ENCODE measurements at places on chromosomes 5 and 9.

DNA sequence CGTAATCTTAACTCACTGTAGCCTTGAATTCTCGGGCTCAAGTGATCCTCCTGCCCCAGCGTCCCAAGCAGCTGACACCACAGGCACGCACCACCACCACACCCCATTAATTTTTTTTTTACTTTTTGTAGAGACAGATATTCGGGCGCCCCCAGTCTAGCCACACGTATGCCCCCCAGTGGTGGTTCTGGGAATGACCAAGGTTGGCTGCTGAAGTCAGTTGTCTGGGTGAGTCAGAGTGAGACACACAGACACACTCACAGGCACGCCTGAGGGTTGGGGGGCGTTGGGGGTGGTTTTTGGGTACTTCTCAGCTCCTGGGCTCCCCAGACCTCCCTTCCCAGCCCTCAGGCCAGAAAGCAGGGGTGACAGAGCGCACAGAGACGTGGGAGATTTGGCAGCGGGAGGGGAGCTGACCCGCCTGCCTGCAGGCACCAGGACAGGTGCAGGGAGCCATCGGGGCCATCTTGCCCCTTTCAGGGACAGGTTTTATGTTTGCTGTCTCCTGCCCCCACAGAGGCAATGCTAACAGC lies 4.2 kb upstream of the ENTPD8 start:
- peak; percentile 43 for DNase-seq

DNA sequence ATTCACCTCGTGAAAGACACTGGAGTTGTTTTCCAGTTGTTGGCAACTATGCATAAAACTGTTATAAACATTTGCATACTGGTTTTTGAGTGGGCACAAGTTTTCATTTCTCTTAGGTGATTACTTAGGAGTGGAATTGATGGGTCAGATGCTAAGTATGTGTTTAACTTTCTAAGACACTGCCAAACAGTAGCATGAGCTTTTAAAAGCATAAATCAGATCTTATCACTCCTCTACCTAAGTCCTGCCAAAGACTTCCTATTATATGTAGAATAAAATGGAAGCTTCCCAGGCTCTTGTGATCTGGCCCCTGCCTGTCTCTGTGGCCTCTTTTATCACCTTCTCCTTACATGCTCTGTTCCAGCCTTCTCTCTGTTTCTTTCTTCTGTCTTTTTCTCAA lies 72.6 kb downstream of the SH3RF2 start:
- no peak for DNase-seq

- DNase-seq, result no peak
Observed at GRCh38 chr5:173862047-173862477, 26.1 kb upstream of the CPEB4 start.

- no peak for DNase-seq
Observed at GRCh38 chr5:29833394-29833793, 1360.1 kb upstream of the CDH6 start.

GRCh38 chr9:94623253-94623652 lies 16.1 kb downstream of the FBP1 start:
- no peak for DNase-seq

GRCh38 chr9:21968331-21969010 lies 25.7 kb downstream of the CDKN2A start:
- no peak for DNase-seq

- DNase-seq, result no peak
Observed at GRCh38 chr9:76605321-76605900, 146.4 kb downstream of the GCNT1 start.

DNA sequence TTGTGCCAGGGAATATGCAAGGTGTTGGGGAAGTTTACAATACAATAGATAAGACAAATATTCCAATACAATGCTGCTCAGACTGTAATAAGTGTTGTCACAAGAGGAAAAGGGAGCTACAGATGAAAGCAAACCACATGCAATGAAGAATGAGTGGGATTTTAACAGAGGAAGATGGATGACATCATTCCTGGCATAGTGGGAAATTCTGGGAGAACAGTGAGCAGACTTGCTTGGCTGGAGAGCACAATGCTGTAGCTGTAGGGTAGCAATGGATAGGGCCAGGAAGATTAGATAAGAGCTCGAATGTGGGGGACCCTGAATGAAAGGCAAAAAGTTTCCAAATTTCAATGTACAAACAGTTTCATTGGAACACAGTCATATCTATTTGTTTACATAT lies 9.5 kb upstream of the DPYSL3 start:
- no peak for DNase-seq

- peak; percentile 0 for DNase-seq
Observed at GRCh38 chr5:87541033-87541432, 128.3 kb upstream of the CCNH start.

DNA sequence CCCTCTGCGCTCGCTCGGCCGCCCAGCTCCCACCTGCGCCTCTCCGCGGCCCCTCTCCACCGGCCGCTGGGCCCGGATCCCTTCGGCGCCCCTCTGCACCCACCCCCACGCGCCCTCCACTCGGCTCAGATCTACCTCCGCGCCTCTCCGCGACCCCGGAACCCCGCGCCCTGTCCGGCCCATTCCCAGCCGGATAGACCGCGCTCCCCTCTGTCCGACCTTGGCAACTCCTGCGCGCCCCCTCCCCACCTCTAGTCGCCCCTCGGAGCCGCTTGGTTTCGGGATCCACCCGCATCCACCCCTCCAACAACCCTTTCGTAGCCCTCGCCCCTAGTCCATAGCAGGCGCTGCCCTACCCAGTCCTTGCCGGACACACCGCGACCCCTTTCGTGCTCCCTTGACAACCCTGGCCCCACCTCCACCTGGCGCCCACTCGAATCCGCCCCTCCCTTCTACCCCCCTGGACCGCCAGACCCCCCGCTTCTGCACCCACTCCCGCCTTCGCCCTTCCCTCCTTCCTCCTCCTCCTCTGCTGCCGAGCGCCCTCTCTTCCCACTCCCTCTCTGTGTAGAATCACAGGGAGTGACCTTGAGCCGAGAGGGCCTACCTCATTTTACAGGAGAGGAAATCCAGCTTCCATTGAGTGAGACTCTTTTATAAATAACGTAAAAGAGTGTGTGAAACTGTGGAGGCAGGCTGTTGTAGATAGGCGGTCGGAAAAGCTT lies 525 bp upstream of the AK3 start:
- no peak for DNase-seq

GRCh38 chr5:36552651-36553393 lies 53.6 kb upstream of the SLC1A3 start:
- no peak for DNase-seq

DNA sequence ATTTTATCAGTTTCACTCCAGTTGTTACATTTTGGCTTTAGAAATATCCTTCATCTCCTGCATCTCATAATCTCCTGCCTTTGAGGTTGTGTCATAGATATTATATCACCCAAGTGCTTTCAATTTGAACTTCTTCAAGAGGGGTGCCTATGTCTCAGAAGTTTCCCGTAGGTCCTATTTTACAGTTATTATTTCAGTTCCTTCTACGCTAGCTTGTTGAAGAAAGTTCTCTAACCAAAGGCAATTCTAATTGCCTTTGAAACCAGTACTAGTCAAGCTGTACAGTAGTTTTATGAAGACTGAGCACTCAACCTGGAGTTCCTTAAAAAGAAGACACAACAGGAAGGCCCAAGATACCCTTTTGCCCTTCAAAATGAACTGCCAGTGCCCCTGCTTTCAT lies 116.4 kb downstream of the ZCCHC7 start:
- DNase-seq, result no peak

GRCh38 chr9:80946496-80947170 lies 742.7 kb downstream of the TLE1 start:
- DNase-seq, result no peak

GRCh38 chr9:106731910-106732309 lies 131.1 kb upstream of the ZNF462 start:
- DNase-seq, result no peak

DNA sequence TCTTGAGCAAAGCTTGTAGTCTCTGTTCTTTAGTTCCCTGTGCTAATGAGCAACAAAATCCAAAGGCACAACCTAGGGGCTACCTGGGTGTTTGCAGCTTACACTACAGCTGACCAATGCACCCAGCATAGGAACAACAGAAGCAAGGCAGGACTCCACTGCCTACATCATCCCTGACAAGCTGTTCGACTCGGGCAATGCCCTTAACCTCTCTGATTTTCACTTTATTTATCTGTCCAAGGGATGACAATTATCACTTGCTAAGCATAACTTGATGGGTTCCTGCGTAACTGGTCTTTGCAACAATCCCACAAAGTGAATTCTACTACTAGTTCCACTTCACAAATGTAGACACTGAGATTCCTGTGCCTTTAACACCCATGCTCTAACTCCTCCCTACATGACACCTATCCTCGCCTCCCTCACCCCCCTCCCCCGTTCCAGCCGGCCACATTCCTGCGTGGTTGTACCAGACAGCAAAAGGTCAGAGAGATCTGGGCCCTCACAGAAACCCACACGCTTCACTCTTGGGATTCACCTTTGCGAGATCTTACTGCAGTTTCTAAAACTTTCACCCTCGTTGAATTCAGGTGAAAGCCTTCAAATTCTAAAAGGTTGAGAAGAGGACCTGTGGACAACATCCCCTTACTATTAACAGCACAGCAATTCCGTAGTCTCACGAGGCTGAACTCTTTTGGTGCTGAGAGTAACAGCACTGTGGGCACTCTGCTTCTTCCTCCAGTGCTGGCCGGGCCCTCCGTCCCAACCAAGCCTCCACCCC lies 995 bp downstream of the IPPK start:
- no peak for DNase-seq

GRCh38 chr5:110177729-110178128 lies 488.0 kb downstream of the MAN2A1 start:
- DNase-seq, result no peak

DNA sequence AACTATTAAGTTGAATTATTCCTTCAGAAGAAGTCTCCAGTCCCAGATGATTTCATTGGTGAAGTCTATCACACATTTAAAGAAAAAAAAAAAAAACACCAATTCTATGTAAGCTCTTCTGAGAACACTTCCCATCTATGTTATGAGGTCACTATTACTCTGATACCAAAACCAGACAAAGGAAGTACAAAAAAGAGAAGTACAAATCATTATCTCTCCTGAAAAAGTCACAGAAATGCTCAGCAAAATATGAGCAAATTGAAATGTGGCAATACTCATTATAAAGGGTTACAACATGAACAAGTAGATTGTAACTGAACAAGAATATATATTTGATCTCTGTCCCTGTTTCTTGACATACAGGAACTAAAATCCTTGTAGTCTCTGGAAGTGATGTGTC lies 280.4 kb downstream of the TLE1 start:
- DNase-seq, result no peak

- DNase-seq, result no peak
Observed at GRCh38 chr5:119071561-119071995, 691 bp downstream of the DMXL1 start.

Measured in fibroblast of skin of left quadriceps (primary cell).